SW 1271 (cell line): ENCODE measurements at places on chromosomes 5 and 9.

DNA sequence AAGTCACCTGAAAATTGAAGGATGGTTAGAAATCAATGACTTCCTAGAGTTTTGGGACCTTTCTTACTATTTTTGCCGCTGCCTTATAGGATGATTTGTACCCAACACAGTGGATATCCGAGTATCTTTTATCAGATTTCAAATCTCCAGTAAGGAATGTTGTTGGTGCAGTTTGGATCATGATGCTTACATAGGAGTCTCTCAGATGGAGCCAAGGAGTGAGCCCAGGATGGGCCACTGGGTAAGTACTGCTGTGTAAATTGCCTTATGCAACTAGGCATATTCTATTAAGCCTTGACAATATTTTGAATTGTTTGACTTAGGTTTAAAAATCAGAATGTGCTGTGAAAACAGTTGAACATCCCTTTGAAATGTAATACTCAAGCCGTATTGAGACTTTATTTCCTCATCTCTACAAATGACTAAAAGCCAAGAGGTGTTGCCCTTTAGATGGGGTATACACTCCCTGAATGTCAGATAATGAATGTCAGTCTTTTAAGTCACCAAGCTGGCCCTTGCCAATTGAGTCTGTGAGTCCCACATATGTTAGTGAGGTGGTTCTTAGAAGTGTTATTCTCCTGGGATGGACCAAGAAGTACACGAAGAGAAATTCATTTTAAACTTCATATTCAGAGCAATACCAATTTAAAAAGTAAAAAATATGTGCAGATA, 271.8 kb upstream of the CTNND2 start:
- DNase-seq = no peak

DNA sequence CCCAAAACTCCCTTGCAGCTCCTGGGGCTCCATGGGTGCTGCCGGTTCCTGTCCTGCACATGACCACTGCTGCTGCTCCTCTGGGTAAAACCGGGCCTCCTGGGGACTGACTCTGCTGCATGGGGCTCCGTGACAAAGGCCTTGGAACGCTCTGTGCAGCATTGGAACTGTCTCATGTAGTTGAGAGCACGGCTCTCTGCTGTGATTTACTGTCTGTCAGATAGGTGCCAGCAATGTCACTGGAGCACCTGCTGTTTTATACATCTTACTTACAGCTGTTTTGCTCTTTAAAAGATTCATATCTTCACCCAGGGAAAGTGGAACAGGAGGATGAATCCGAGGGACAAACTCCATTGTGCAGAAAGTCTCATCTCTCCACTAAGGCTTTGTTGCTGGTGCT, 138.1 kb downstream of the YIPF5 start:
- no peak for DNase-seq

DNA sequence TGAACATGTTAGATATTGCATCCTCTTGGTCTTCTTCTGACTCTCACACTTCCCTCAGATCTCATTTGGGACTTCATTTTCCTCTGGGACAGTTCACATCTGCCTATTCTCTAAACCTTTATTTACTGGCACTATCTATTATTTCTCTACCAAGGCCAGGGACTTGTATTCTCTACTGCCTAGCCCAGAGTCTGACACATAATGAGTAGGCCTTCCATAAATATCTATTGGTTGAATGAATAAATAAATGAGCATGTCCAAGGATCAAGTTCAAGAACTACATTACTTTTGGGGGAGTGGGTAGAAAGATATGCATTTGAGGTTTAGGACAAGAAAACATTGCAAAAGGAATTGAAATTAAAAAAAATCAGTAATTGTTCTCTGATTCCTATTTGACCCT, 250.3 kb downstream of the TRIM32 start:
- DNase-seq = no peak

- peak; percentile 41 for DNase-seq
These were observed 63.1 kb downstream of the CXXC5 start for GRCh38 chr5:139711067-139711905.

GRCh38 chr9:3521966-3522365, 3.8 kb downstream of the RFX3 start:
- DNase-seq = no peak

DNA sequence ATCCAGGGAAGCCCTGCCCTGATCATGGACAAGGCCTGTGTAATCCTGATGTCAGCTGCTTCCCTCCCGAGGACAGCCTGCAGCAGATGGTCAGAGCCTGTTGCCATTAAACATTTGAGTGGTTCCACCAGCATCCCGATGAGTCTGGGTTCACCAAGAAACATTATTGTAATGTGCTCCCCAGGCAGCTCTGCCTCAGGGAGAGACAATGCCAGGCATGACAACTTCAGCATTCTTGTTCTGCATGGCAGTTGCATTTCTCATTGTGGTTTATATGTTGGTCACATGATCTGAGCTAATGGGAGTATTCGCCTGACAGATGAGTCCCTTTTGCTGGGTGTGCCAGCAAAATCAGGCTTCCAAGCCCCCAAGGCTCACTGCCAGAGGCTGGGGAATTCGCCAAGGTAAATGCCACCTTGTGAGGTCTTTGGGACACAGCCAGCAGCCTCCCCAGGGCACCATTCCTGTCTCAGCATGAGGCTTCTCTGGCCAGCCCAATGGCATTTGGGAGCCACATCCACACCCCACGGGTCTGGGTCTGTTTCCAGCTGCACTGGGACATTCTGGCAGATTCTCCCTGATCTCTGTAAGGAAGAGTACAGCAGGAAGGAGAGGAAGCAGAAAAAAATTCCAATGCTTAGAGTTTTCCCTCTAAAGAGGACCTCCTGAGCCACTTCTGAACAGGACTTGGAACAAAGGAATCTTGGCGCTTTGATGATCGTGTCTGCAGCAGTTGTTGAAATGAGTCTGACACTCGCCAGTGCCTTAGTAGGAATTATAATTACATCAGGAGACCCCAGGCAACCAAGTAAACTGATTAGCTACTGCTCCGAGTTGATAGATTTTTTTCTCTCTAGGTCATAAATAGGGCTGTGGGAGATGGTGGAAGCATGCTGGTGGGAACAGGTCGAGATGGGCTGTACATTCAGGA, 18.7 kb downstream of the KCNIP1 start:
- DNase-seq = peak; percentile 40

GRCh38 chr5:137665678-137666460, 70.0 kb downstream of the KLHL3 start:
- no peak for DNase-seq

DNA sequence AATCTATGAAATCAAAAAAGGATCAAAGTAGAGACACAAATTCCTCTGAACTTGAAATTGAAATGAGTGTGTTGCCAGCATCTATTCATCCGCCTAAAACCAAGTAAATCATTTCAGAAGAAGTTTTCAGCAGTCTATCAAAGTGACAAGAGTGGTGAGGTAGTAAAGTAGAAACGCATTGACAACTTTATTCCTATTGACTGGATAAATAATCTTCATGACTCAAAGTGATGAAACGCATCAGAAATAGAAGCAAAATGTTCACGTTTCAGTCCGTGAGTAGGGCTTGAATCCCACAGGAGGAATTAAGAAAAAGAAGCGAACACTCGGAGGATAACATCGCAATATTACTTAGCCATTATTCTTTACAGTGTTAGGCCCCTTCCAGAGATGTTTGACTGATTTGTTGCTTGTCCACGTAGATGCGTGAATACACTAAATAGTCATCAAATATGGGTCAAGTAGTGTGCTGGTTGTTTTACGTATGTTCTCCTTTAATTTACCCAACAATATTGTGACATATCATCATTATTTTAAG, 314.4 kb downstream of the PLK2 start:
- DNase-seq = no peak

DNA sequence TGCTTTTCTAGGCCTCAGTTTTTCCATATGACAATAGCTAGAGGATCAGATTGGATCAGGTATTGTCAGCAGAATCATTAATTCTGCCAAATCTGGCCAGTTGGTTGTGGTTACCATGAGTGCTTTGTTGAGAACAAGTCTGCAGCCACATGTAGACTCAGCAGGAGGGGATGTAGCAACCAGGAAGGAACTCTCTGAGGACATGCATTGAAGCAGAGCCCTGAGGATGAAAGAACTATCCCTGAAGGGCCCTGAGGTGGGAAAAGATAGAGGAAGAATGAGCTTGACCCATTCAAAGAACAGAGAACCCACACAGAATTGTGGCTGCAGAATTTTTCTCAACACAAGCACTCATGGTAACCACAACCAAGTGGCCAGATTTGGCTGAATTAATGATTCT, 60.1 kb upstream of the AFAP1L1 start:
- DNase-seq = no peak

GRCh38 chr5:55935371-55935770, 59.4 kb downstream of the IL6ST start:
- no peak for DNase-seq

DNA sequence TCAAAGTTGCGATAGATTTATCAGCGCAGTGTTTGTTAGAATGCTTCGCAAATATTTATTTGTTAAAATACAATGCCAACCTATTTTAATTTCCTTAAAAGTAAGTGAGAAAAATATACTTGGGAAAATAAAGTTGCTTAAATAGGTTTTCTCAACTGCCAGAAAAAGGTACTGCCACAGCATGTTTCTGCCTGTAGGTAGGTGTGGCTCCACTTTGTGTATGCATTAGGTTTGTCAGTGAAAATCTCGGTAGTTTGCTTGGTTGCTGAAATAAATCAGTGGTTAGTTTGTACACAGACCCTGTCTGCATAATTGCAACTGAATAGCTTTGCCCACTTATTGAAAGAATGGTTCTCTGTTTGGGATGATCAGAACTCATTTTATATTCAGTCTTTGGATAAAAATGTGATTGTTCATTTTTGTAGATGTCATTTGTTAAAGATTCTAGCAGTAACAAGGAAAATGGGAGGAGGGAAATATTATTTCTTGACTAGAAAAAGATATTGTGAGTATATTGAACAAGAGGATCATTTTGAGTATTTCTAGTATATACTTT, 25.7 kb downstream of the C9orf85 start:
- no peak for DNase-seq

- DNase-seq = no peak
These were observed 359.3 kb downstream of the TMEM161B start for GRCh38 chr5:87909382-87909781.

DNA sequence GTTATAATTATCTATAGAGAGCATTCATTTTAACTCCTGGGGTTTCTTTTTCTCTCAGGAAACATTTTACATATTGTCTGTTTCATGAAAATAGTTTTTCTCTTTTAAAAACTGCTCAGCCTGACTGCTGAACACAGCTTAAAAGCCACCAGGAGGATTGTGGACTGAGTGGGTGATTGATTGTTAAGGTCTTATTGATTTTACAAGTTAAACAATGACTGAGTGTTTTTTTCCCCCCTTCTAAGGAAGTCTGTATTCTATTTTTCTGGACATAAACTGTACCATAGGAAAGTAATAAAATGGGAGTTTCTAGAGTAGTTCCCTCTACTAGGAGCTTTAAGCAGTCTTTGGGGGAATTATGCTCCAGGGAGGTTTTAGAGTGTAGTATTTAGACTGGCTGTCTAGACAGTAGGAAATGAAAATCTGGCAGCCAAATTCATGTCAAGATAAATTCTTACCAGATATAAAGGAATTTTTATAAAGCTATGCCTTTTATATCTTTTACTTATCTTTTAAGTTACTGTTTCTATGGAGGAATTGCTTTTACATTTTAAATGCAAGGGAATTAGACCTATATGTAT, 463.9 kb downstream of the PRR16 start:
- no peak for DNase-seq

GRCh38 chr5:156199045-156199444, 127.9 kb upstream of the SGCD start:
- DNase-seq = no peak

GRCh38 chr5:171537923-171538537, 118.6 kb downstream of the FGF18 start:
- no peak for DNase-seq

- DNase-seq = no peak
These were observed 4.5 kb downstream of the PKN3 start for GRCh38 chr9:128706671-128707381.

- DNase-seq = no peak
These were observed 82.6 kb downstream of the DOCK2 start for GRCh38 chr5:169719360-169720314.

DNA sequence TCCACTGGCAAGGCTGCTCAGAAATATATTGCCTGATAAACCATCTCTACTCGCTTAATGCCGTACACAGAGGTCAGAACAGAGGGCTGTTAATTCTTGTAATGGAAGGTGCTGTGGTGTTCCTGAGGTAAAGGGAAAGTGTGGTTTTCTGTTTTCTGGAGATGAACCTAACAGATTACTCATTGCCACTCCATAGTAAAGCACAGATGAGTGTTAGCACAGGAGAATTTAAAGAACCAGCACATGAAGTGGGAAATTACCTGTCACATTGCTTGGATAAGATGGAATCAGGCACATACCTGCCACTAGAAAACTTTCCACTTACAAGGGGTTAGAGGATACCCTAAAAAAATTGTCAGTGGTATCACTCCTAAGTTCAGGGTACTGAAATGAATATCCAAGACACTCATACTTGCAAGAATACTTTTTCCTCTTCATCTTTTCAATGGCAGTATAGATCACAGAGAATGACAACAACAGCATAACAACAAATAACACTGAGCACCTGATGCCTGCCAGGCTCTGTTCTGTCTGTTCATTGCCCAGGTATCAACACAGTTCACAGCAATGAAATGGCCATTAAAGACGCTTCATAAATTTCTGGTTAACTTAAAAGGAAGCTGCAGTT, 152.9 kb upstream of the GNA14 start:
- no peak for DNase-seq

- DNase-seq = no peak
These were observed 62.3 kb downstream of the FOXI1 start for GRCh38 chr5:170168002-170168401.

- DNase-seq = no peak
These were observed 14.0 kb upstream of the TMEM171 start for GRCh38 chr5:73106335-73106734.

DNA sequence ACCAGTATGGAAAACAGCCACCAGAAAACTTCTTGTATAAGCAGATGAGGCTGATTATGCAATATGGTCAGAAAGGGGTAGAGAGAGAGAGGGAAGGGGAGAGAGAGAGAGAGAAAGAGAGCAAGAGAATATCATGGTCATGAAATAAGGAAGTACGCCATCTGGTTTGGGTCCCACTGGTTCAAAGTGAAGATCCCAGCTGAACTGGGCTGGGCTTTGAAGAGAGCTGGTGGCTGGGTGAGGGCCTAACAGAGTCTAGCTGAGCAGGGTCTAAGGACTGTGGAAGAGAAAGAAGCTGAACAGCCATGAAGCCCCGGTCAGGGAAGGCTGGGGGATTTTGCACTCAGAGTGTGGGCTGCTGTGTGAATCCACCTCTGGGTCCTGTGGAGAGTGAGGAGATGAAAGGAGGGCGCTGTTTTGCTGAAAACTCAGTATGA, 14.6 kb downstream of the TRIM14 start:
- DNase-seq = no peak

DNA sequence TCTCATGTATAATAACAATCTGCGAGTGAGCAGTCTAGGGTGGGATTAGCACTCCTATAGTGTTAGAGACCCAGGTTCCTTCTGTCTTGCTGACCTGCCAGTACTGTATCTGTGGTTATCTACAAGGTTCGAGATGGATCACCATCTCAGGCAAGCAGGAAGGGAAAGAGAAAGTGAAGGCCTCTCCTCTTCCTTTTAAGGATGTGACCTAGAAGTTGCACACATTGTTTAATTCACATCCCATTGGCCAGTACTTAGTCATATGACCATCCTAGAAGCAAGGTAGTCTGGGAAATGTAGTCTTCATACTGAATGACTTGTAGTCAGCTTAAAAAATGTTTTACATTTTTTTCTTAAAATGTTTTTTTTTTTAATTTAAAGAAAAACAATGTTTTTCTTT, 168.6 kb downstream of the CARTPT start:
- peak; percentile 79 for DNase-seq

GRCh38 chr5:6759401-6759800, 46.2 kb downstream of the TENT4A start:
- DNase-seq = no peak

GRCh38 chr5:24477958-24478357, 166.8 kb downstream of the CDH10 start:
- DNase-seq = no peak
